Chondrocyte (in vitro differentiated cells): ENCODE measurements at places on chromosomes 1 and 21. TPM values are rescaled to one million over a fixed set of nuclear protein-coding genes. Genes with fewer than 3 reads are reported as not detected.

GRCh38 chr1:226176870-226177269, 9.7 kb downstream of the ACBD3 start:
- no peak for DNase-seq

GRCh38 chr1:117564227-117565075, 41.4 kb upstream of the TENT5C start:
- no peak for DNase-seq

Gene TNFSF4
- 0.54 to 1.1 TPM (median 0.77 TPM) in 3 replicates for total RNA-seq

- DNase-seq, result no peak
Measured at GRCh38 chr1:205208811-205209210, 2.7 kb downstream of the DSTYK start.

Gene GPR37L1
- total RNA-seq, result not detected in 3 replicates

DNA sequence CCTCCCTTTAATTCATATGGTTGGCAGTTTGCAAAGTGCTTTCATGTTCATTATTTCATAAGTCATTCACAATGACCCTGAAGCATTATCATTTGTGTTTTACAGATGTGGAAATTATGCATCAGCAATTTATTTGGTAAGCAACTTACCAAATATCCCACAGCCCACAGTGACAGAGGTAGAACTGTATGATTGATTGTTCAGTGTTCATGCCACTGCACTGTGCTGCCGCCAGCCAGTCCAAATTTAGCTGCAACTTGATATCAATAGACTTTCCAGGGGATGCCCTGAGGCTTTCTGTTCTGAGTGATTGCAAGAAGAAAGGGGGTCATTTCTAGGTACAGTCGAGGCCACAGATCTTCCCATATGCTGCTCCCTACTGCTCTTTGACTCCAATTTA, 380.3 kb downstream of the PLPP3 start:
- DNase-seq, result no peak

GRCh38 chr1:159548126-159548525, 12.3 kb upstream of the OR10J5 start:
- no peak for DNase-seq

GRCh38 chr1:165925498-165926079, 98.2 kb downstream of the UCK2 start:
- no peak for DNase-seq

DNA sequence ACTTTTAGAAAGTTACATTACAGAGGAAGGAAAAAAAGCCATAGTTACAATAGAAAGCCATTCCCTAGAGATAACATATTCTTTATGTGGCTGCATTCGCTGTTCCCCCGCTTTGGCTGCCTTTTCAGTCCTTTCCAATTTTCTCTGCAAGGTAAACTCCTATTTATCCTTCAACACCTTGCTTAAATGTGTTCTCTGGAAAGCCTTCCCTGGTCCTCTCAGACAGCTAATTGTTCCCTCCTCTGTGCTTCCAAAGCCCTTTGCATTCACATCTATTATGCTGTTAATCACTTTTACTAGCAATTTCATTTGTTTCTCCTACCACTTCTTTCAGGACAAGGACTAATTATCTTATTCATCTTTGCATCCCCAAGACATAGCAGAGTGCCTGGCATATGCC, 1.6 kb downstream of the PHC2 start:
- DNase-seq, result no peak

- no peak for DNase-seq
Measured at GRCh38 chr1:225412803-225413351, 15.0 kb downstream of the LBR start.

GRCh38 chr1:228664399-228664914, 70.8 kb upstream of the RHOU start:
- no peak for DNase-seq

Gene SIK1
- total RNA-seq, result 53.9 to 77.7 TPM (median 60.7 TPM) in 3 replicates

DNA sequence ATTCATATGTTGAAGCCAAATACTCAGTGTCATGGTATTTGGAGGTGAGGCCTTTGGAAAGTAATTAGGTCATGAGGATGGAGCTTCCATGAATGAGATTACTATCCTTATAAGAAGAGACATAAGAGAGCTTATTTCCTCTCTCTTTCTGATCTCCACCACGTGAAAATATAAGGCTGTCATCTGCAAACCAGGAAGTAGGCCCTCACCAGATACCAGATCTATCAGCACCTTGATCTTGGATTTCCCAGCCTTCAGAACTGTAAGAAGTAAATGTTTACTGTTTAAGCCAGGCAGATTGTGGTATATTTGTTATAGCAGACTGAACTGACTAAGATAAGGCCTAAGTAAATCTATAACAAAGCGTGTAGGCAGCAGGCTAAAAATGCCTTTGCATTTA, 25.3 kb downstream of the RBM11 start:
- DNase-seq, result no peak

GRCh38 chr1:94329276-94329675, 88.9 kb upstream of the ABCD3 start:
- no peak for DNase-seq

GRCh38 chr1:64839732-64840405, 95.0 kb downstream of the RAVER2 start:
- DNase-seq, result no peak

- DNase-seq, result no peak
Measured at GRCh38 chr1:246921481-246921880, 10.3 kb downstream of the AHCTF1 start.

- no peak for DNase-seq
Measured at GRCh38 chr21:25790122-25790877, 55.5 kb downstream of the GABPA start.

Gene AK5
- total RNA-seq, result 6.1 to 6.9 TPM (median 6.2 TPM) in 3 replicates

Gene PRR9
- total RNA-seq, result not detected in 3 replicates

DNA sequence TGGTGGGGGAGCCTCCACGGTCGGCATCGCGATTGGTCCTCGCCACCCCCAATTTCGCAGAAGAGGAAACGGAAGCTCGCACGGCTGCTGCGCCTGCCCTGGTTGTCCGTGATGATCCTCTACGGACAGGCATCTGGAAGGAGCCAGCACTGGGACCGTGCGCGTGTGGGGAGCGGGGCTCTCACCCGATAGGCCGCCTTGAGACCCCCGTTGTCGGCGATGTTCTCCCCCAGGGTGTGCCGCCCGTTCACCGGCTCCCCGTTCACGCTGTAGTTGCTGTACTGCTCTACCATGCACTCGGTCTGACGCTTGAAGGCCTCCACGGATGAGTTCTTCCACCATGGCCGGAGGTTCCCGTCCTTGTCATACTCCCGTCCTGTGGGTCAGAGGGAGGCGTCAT, 48.4 kb upstream of the EIF4G3 start:
- no peak for DNase-seq

DNA sequence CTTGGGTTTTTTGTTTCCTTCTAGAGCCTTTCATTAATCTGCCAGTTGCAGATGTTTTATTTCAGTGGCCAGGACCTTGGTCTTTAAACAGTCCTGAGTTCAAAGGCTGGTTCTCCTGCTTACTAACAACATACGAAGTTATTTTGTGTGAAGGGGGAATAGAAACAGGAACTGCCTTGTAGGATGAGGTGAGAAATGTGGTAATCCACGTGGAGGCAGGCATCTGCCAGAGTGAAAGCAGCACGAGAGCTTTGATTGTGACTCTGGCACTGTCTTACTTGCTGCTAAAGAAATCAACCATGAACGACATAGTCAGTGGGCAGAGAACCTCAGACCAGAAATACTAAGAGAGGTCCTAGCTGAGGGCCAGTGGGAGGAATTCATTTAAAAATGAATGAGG, 30.4 kb downstream of the TMEM63A start:
- no peak for DNase-seq

GRCh38 chr1:24393892-24394291, 19.7 kb downstream of the STPG1 start:
- DNase-seq, result no peak

GRCh38 chr1:226349801-226350518, 41.0 kb upstream of the LIN9 start:
- no peak for DNase-seq

Gene SLC25A34
- total RNA-seq, result 0.90 to 1.9 TPM (median 1.3 TPM) in 3 replicates

Gene SPRR2A
- not detected in 3 replicates for total RNA-seq

DNA sequence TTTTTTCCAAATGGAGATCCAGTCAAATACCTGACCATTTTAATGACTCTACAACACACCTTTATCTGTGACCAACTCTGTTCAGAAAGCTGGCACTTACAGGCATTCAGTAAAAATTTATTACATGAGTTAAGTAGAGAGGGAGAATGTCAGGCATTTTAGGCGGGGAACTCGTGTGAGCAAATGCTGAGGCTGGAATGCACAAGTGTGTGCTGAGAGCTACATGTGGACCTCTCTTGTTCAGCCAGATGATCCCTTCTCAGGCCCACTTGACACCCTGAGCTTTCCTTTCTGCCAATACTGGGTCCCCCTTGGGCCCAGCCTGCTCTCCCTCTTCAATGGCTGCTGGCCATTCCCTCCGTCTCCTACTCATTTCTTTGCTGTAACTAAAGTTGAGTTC, 11.7 kb downstream of the PPIH start:
- DNase-seq, result no peak

GRCh38 chr1:230849451-230850224, 18.7 kb downstream of the C1orf198 start:
- no peak for DNase-seq

Gene ZBTB8A
- total RNA-seq, result 11.8 to 13.2 TPM (median 12.7 TPM) in 3 replicates

- no peak for DNase-seq
Measured at GRCh38 chr1:9629445-9630201, 21.9 kb upstream of the PIK3CD start.

DNA sequence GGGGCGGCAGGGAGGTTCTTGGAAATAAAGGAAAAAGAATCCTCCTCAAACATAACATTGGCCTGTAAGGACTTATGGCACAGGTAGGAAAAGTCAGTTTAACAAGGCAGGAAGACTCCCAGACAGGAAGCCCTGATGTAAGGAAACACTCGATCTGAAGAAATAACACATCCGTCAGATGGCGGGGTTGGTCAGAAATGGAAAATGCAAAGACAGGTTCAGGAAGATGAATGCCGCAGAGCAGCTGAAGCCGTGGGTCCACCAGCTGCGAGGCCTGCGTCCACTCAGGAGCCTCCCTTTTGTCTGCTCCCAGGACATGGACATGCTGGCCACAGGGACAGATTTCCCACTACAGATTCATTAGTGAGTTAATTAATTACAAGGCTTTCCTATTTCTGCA, 3.8 kb downstream of the RSPH1 start:
- DNase-seq, result no peak

GRCh38 chr1:73948055-73948454, 249.9 kb downstream of the LRRIQ3 start:
- no peak for DNase-seq

Gene ZBTB21
- total RNA-seq, result 18.0 to 21.2 TPM (median 18.6 TPM) in 3 replicates

DNA sequence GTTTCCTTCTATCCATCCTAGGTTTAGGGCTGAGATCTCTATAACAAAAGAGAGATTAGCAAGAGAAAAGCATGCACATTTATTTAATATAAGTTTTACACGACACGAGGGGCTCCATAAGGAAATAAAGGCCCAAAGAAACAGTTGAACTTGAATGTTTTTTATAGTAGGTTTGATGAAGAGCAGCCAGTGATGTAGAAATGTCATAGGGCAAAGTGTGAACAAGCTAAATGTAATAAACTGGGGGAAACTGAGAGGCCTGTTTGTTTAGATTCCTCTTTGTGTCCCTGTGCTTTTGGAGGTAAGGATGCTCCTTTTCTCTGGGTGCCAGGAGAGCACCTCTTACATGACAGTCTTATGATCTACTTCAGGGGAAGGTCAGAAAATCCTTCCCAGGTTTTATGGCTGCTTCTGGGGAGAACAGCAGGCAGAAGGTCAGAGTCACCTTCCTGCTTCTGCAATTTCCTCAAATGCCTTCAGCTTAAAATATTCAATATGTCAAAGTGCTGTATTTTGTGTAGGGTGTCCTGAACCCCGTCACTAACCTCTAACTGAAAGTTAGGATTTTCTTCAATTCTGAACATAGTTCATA, 9.5 kb upstream of the HORMAD1 start:
- no peak for DNase-seq

GRCh38 chr1:172375211-172375631, 45.3 kb upstream of the C1orf105 start:
- no peak for DNase-seq

GRCh38 chr1:111126354-111126753, 13.5 kb downstream of the DRAM2 start:
- DNase-seq, result no peak

DNA sequence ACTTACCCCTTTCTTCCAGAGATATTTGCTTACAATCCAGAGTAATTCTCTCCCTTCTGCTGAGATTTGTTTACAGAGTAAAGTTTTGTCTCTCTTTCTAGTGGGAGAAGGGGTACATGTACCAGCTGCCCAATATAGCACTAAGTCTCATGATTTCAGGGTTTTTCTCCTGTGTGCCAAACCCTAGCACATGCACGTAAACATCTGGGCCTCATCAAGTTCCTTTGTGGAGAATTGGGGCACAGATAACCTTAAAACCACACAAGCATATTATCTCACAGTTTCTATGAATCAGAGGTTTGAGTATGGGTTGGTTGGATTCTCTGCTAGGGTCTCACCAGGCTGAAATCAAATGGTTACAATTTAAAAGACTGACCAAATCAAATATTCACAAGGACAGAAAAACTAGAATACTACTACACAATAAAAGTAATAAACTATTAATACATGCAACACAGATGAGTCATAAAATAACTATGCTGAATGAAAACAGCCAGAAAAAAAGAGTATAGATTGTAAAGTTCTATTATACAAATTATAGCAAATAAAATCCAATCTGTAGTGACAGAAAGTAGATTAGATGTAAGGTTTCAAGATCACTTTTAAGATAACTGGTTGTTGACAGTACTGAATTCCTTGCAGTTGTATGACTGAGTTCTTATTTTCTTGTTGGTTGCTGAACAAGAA, 347.4 kb upstream of the PTBP2 start:
- no peak for DNase-seq

Gene MFSD2A
- total RNA-seq, result 1.4 to 2.5 TPM (median 1.8 TPM) in 3 replicates
